Psoas muscle (tissue), 8 donors: ENCODE measurements at places on chromosomes 6 and 20. TPM values are rescaled to one million over a fixed set of nuclear protein-coding genes. Genes with fewer than 3 reads are reported as not detected.

The BMP5 gene
- 1.0 TPM for total RNA-seq

The ARG1 gene
- total RNA-seq: 0.19 TPM

The KCNK5 gene
- 0.07 TPM for total RNA-seq

The ABHD16B gene
- not detected for total RNA-seq

The UNC93A gene
- total RNA-seq: not detected

The SLC13A3 gene
- total RNA-seq: 0.32 TPM

The LSM14B gene
- total RNA-seq: 67.0 TPM

GRCh38 chr6:16674801-16675392, 86.4 kb downstream of the ATXN1 start:
- no peak for DNase-seq

GRCh38 chr6:161411265-161411944, 137.5 kb upstream of the AGPAT4 start:
- DNase-seq: no peak

- no peak for DNase-seq
Observed at GRCh38 chr6:44008821-44009370, 118.4 kb downstream of the MRPL14 start.

DNA sequence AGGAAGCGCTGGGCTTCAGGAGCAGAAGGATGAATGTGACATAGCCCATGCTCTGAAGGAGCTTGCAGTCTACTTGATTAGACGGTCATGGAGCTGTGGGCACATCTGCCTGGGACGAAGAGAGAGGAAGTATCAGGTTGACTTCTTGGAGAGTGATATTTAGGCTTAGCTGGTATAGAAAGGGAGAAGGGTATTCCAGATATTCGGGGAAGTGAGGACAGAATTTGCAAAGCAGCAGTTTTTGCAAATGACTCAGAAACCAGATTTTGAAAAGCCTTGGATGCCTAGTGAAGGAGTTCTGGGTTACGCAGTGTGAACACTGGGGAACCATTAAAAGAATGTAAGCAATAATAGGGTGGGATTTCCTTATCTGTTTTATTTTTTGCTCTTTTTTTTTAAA, 60.7 kb downstream of the EYA4 start:
- DNase-seq: no peak

GRCh38 chr6:150443621-150444020, 74.8 kb downstream of the IYD start:
- DNase-seq: no peak

GRCh38 chr6:135170849-135171248, 10.3 kb upstream of the MYB start:
- no peak for DNase-seq

GRCh38 chr6:118808793-118809638, 84.9 kb upstream of the ASF1A start:
- no peak for DNase-seq

- DNase-seq: no peak
Observed at GRCh38 chr6:8243475-8243874, 141.1 kb upstream of the EEF1E1 start.

- no peak for DNase-seq
Observed at GRCh38 chr20:62744741-62745191, 36.1 kb downstream of the NTSR1 start.

DNA sequence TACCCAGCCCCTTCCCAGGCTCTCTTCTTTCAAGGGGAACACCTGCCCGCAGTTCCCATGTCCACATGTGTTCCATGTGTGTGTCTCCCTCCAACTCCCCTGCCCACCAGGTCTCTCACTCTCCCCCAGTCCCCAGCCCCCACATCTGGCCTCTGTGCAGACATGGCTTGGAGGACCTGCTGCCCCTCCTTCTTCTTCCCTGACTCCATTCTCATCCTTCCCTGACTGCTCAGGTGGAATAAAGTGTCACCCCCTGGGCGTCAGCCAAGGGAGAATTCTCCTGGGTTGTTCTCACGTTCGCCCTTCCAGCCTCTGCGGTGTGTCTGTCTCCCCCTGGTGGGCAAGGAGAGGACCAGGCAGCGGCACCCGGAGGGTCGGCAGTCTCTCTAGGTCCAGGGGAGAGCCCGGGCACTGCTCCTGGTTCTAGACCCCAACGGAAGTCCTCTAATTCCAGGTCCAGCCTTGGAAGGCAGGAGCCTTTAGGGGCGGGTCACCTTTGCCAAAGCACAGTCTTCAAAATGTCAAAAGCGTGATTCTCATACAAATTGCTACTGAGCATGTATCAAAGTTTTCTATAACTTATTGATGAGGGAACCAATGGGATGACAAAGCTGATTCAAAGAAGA, 50.5 kb downstream of the EBF4 start:
- DNase-seq: no peak

DNA sequence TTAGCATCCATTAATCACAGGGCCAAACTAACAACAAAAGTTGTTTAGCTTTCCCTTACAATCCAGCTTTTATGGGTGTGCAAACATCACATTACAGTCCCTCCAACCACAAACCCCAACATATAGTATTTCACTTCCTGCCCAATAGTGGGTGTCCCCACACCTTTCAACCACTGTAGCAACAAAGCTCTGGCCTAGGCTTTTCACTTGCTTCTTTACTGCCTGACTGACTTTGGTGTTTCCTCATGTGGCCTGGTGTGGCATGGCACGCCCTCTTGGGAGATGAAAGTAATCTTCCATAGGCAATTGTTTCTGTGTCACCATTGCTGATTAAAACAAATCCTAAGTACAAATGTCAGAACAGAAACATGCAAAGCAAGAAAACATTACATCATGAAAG, 46.3 kb downstream of the MCM8 start:
- no peak for DNase-seq

- no peak for DNase-seq
Observed at GRCh38 chr20:44208770-44209169, 1.8 kb downstream of the OSER1 start.

- DNase-seq: no peak
Observed at GRCh38 chr6:25547797-25548196, 104.2 kb upstream of the SCGN start.

DNA sequence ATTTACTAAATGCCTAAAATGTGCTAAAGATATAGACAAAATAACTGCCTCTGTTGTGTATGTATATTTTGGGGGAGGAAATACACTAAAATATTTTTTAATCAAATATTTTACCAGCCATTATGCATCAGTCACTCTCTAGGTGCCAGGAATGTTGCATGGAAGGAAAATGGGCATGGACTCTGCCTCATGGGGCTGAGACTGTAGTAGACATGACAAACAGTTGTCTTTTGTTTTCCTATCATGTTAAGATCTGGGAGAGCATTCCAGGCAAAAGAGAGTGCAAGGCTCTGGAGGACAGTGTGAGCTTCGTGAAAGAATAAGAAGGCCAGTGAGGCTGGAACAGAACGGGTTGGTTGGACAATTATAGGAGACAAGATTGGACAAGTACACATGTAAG, 26.5 kb downstream of the HLA-DOB start:
- DNase-seq: no peak

- no peak for DNase-seq
Observed at GRCh38 chr6:34132486-34133185, 13.3 kb downstream of the GRM4 start.

DNA sequence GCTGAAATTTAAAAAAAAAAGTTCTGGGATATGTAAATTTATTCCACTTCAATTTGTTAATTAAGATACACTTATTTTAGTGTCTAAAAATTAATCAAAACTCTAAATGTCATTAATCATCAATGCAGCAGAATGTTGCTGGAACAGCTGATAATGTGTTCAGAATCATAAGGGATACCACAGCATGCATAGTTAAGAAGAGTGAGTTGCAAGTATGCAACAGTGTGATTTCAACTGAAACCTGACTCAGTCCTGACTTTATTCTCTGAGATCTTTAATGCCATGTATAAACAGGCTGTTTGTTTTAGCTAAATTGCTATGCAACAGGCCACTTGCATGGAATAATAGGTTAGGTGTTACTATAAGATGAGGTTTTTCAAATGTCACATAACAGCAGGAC, 1.4 kb downstream of the GRIK2 start:
- no peak for DNase-seq

- DNase-seq: no peak
Observed at GRCh38 chr20:50215101-50215690, 24.6 kb downstream of the CEBPB start.

DNA sequence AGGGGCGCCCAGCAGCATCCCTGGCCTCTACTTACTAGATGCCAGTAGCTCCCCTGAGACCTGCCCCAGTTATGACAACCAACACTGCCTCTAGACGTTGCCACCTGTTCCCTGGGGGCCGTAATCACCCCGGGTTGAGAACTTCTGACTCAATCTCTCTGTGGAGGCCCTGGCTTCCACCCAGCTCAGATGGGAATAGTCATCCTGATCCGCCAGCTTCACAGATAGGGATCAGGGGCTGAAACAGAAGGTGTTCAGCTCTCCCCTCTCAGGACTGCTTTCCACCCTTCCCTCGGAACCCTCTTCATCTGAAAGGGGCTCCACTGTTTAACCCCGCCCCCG, 3.3 kb downstream of the CAPN11 start:
- DNase-seq: no peak
